NCI-H2171 (cell line): ENCODE measurements at places on chromosomes 2 and 18.

DNA sequence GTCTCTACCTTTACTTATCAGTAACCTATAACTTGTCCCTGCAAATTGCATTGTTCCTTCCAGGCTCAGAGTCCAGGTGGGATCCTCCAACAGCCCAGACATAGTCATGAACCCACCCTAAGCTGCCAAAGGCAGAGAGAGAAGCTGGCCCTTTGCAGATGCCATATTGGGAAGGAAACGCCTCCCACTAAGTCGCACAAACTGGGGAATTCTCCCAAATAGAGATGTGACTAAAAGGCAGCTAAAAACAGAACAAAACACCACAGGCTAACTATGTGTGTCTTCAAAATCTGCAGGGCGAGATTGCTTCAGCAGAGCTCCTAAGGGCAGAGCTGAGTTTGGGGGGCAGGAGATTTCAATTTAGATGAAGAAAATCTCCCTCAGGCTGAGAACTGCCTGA, 38.5 kb upstream of the SIGLEC15 start:
- DNase-seq, result no peak

DNA sequence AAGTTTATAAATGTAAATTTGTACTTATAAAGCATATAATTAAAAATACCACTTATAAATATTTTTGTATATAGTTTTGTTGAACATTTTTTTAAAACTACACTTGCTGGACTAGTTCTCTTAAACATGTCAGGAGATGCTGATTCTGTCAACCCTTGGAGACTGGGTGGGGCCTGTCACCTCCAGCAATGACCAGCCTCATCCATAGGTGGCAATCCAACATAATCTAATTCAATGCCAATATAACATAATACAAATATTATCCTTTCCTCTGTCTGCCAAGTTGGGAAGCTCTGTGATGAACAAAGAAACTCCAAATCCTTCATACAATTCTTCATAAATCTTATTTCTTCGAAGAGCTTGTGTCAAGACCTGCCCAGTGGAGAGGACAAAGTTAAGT, 140.4 kb downstream of the RBMS1 start:
- no peak for DNase-seq

DNA sequence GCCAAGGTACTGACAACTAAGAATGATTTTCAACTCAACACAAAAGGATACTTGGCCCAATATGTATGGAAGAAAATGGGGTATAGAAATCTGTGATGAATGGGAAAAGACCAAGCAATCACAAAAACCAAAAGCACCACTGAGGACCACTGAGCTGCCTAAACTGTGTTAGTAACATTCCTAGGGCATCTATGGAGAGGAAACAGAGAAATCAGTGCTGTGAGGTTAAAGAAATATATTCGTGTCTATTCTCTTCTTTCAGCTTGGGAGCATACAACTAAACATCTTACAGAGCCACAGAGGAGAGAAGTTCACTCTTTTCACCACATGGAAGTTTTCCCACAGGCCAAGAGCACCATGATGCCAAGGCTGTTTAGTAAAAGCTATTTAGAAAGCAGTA, 47.3 kb upstream of the CALCRL start:
- DNase-seq, result no peak

DNA sequence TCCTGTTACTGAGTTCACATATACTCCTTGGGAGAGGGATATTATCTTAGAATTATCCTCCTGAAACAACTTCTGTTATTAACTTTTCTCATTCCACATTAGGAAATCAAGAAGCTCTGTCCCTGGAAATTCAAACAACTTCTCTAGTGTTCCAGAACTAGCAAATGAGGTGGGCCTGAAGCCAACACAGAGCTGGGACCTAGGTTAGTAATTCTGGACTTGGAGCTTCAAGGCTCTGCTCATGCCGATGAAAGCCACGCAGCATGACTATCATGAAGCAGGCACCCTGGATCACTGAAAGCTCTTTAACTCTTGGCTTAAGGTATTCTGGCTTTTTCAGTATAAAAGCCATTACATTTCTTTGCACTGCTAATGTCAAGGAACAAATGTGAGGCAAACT, 242.7 kb downstream of the TGIF1 start:
- DNase-seq, result no peak

- no peak for DNase-seq
Measured at GRCh38 chr2:223621901-223622300, 19.7 kb upstream of the SCG2 start.

- DNase-seq, result no peak
Measured at GRCh38 chr2:173458991-173459780, 104.5 kb downstream of the CDCA7 start.

GRCh38 chr2:174623106-174623637, 25.6 kb upstream of the WIPF1 start:
- DNase-seq, result no peak

DNA sequence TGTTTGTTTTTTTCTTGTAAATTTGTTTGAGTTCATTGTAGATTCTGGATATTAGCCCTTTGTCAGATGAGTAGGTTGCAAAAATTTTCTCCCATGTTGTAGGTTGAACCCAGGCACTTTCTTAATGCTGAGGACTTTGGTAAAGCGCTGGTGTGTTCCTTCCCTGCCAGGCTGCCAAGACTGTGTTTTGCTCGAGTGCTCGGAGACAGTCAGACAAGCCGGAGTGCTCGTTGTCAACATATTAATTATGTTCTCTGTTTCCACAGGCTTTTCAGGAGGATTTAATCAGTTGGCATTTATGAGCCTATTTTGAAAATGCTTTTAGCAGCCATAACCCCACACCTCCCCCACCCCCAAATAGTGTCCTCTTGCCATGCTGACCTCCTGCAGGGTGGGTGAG, 6.4 kb downstream of the MTCL1 start:
- no peak for DNase-seq

DNA sequence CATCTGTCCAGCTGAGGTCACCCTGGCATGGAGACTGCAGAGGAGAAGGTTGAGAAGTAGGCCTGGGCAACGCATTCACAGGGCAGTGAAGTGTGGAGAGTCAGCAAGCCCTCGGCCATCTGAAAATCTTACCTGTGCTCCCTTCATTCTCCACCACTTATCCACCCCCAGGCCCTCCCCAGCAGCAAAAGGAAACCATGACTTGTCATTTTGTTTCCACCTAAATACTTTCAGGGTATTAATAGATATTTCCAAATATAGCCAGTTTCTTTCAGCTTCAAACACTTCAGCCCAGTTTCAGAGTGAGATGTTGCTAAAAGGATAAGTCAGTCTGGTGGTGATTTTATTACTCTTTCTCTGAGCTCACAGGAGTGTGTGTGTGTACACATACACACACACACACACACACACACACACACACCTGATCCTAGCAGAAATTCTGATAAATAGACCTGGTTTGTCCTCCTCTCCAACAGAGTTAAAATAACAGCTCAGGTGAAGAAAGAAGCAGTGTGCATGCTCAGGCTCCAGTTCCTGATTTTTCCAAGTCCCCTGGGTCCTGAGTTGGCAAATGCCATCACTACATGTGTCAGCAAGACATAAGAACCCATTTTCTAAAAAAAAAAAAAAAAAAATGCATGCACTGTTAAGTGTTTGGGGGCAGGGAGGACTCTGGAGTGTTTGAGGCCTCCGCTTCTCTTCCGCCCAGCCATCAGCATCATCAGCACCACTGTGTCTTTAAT, 82.8 kb downstream of the LOXHD1 start:
- DNase-seq, result peak; percentile 1

DNA sequence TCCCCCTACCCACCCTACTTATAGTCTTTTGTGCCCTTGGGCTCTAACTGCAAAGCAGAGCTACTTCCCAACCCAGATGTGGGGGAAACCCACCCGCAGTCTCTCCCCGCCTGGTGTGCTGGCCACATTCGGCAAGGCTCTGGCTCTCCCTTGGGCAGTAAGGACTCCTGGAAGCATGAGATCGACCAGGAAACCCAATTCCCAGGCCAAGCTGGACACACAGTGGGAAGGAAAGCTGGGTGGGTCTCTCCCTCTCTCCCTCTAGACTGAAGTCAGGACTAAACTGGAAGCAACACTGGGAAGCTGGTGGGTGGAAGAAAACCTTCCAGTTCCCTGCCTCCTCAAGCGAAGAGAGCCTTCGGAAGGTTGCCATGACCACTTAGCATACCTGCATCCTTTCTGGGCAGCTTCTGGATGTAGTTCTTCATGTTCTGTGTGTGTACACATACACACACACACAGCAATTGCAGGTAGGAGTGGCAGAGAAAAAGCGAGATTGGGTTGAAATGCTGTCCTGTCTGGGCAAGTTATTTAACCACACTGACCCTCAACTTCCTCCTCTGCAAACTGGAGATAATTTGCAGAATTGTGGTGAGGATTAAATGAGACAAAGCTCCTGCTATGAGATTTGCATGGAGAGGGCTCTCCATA, 33.9 kb downstream of the ZBTB7C start:
- DNase-seq, result no peak
